ENCODE measurements at places on chromosomes 16 and 17. TPM values are rescaled to one million over a fixed set of nuclear protein-coding genes. Genes with fewer than 3 reads are reported as not detected.

DNA sequence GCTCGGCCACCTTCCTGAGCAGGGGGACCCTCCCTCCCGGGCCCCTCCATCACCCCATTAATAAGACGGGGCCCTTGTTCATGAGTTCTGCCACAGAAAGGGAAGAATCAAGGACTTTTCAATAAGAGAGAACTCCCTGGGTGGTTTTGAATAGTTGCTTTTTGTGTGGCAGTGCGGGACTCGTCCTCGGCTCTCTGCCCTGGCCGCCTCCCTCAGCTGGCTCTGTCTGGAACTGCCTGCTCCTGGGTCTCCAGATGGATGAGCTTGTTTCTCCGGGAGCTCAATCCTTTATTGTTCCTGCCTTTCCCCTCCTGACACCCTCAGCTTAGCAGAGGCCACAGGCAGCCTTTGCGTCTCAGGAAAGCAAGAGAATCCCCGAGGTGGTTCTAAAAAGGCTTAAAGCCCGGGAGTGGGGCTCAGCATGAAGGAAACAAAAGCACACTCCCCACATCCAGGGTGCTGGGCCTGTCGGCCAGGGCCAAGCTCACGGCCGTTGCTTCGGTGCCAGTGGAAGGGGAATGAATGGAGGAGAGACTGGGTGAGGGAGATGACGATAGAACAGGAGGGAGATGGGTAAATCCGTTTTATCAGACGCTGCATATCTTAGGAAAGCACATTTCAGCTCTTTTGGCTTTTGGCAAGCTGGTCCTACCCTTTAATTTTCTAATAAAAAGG, 60.2 kb downstream of the RAI1 start:
- no peak for DNase-seq

GRCh38 chr17:75459590-75460267, 3.3 kb downstream of the TMEM94 start:
- peak; percentile 55 for DNase-seq

DNA sequence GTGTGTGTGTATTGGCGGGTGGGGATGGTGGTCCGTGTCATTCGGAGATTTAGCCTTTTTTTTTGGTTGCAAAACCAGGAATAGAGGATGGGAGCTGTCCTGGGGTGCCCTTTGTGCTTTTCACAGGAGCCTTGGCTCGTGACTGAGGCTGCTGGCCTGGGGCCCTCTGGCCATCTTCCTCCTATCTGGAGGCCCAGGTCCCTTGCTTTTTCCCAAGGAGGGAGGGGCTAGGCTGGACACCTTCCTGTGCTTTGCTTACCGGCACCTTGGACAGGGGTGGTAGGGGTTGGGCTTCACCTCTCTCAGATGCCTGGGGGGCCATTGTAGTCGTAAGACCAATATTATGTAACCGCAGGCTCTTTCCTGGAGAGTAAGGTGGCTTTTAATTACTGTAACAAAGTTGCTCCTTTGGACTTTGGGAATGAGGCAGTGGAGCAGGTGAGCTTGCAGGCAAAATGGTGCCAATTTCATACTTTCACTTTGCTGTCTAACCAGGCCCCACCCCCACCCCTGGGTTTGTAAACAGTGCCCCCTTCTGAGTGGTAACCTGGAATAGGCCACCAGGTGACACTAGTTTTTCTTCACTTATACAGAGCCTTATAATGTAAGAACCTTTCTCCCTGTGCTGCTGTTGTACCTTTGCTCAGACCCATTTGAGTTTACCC, 1.2 kb downstream of the DYNLL2 start:
- peak; percentile 71 for DNase-seq

DNA sequence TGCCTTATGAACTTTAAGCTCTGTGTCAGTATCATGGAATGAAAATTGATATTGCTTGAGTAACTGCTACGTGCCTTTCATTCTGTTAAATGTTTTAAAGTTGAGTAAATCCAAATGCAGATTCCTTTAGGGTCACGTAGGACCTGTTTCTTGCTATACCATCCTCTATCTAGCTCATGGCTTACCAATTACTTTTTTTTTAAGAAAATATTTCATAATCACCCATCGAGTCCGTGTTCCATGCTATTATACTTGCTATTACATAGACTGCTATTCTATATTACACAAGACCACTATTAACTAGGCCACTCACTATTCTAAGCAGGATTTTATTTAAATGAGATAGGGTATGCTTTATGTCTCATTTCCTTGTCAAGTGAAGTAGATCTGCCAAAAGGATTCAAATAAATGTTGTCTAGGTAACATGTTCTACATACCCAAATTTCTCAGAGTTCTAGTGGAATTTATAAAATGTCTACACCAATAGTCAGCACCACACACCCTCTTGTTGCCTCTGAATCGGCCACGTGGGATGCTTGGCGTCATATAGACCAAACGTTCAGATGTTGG, 11.9 kb downstream of the ANKFN1 start:
- DNase-seq = no peak

DNA sequence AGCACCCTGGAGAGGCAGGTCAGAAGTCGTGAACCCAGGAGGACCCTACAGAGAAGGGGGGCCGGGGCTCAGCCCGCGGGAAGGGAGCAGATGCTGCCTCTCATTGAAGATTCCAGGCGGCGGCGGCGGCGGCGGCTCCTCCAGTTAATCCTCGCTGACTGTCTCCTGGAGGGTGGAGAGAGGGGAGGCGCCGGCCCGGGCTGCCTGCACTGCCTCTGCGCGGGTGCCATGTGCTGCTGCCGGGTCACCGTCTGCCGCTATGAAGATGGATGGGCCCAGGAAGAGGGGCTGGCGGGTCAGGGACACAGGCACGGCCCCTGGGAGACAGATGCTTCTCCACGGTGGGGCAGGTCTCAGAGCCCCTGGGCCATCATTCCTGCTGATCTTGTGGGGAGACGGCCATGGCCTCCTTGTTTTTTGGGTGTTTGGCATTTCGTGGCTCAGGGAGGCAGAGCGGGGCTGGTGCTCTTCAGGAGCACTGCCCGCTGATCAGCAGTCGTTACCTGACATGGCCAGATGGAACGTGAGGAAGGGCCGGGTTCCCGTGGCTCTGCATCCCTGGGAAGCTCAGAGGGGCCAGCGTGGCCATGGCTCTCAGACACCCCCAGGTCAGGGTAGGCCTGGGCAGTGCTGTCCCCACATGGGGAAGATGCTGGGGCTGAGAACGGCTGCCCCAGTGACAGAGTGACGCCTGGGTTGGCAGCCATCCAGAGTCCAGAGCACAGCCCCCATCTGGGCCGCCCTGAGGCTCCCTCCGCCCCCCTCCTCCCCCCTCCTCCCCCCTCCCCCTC, 36.1 kb downstream of the GINS2 start:
- DNase-seq = peak; percentile 66

Gene FA2H
- total RNA-seq = 48.5 TPM

Gene P2RX5
- 2.6 TPM for total RNA-seq

Gene SPNS1
- 31.1 TPM for total RNA-seq

Gene DNASE1L2
- total RNA-seq = 0.82 TPM

Gene PERCC1
- not detected for total RNA-seq
